Lower leg skin (tissue), 4 donors: ENCODE measurements at places on chromosomes 4 and X. TPM values are rescaled to one million over a fixed set of nuclear protein-coding genes. Genes with fewer than 3 reads are reported as not detected.

- DNase-seq = no peak
These were observed 549.1 kb downstream of the ANKRD50 start for GRCh38 chr4:124163401-124163800.

GRCh38 chr4:138537731-138538490 is 295.8 kb upstream of the SLC7A11 start:
- DNase-seq = no peak

DNA sequence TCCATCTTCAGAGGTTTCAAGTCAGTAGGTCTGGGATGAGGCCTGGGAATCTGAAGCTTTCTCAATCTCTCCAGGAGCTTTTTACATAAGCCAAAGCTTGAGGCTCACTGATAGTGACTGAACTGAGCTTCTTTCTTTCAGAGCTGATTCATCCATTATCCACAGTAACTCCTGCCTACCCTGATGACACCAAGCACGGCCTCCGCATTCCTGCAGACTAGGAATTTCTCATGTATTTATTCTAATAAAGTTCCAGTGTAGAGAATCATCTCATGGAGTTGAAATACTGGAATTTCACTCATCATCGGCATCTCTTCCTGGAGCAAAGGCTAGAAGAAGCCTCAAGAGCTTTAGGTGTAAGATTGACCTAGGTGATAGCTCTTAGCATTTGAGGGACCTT is 12.1 kb upstream of the DCTD start:
- DNase-seq = no peak

The C4orf50 gene
- total RNA-seq = not detected

The DYNLT3 gene
- total RNA-seq = 4.1 TPM
